ENCODE measurements at places on chromosomes 2 and 18.

- DNase-seq = no peak
Measured at GRCh38 chr2:128603411-128603924, 284.8 kb upstream of the HS6ST1 start.

GRCh38 chr2:234211797-234212196 is 161.3 kb downstream of the SPP2 start:
- DNase-seq = no peak

GRCh38 chr2:183148955-183149354 is 24.7 kb downstream of the NUP35 start:
- peak; percentile 13 for DNase-seq

DNA sequence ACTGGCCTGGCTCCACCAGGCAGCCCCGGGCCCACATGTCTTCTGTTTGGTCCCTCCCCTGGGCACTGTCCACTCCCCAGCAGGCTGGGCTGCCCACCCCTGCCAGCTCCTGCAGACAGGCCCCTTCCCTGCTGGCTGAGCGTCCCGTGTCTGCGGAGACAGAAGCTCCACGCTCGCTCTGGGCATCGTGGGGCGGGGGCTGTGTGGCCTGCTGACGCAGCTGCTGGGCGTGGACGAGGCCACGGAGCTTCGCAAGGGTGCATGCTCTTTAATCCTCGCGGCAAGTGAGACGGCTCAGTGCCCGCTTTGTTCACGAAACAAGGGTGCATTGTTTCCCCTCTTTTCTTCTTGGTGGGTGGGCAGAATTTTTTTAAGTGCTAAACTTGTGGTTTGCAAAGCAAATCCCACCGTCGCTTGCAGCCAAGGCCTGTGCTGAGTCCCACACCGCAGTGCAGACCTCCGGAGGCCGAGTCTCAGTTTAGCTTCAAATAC is 132.8 kb upstream of the CTDP1 start:
- no peak for DNase-seq

DNA sequence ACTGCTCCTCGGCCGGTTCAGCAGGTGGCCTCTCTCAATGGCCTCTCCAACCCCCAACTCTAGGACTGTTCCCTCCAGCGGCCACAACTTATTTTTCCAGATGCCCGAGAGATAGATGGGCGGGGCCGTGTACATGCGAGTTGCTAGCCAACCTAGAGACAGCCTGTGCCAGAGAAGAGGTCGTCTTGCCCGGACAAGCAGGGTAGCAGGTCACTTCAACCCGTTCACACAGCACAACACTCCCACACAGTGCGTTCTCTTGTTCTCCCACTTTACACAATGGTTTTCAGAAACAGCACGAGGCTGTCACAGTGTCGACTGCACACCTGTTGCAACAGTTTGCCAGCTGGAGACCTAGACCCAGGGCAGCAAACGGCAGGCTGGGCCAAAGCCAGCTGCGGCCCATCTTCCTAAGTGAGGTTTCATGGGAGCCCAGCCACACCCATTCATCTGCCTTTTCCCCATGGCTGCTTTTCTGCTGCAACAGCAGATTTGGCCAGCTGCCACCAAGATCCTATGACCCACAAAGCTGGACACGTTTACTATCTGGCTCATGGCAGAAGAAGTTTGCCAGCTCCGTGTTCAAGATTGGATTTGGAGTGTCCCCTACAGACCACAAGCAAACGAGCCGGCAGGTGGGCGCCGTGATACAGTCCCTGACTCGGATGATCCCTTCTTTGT is 7.3 kb upstream of the PRLH start:
- DNase-seq = peak; percentile 78

- no peak for DNase-seq
Measured at GRCh38 chr2:130726614-130727180, 2.2 kb upstream of the GPR148 start.

GRCh38 chr18:10437837-10438236 is 16.6 kb upstream of the APCDD1 start:
- peak; percentile 20 for DNase-seq

DNA sequence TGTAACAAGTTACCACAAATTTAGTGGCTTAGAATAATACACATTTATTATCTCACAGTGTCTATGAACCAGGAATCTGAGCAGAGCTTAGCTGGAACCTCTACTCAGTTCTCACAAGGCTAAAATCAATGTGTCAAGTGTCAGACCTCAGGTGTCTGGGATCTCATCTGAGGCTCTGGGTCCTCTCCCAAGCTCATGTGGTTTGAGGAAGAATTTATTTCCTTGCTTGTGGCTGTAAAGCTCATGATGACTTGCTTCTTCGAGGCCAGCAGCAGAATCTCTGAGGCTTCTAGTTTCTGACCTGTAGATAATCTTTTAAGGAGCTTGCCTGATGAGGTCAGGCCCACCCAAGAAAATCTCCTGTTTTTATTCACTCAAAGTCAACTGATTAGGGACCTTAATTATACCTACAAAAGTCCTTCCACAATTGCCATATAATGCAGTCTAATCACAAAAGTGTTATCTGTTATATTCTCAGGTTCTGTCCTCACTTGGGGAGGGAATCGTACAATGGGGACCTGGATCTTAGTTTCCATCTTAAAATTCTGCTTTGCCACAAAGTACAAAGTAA is 14.3 kb downstream of the NCKAP5 start:
- no peak for DNase-seq

DNA sequence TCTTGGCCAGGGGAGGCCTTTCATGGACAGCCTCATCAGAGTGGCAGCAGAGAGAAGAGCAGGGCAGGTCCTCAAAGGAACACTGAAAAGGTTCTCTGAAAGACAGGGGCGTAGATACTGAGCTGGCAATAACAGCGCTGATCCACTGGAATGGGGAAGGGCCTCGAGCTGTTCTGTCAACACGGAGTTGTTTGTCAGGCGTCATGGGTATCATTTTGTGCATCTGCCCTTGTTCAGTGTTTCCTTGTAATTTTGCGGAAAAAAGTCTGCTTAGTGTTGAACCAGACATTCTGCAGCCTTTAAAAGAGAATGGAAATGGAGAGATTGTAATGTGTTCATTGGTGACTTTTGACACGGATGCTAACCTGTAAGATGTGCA is 21.5 kb downstream of the AGAP1 start:
- no peak for DNase-seq

- DNase-seq = no peak
Measured at GRCh38 chr18:54911551-54911950, 47.7 kb downstream of the CCDC68 start.

- no peak for DNase-seq
Measured at GRCh38 chr2:168179592-168179991, 67.8 kb downstream of the STK39 start.

GRCh38 chr2:27117995-27118524 is 868 bp downstream of the CGREF1 start:
- no peak for DNase-seq

GRCh38 chr2:19857806-19858205 is 44.0 kb downstream of the TTC32 start:
- DNase-seq = no peak

DNA sequence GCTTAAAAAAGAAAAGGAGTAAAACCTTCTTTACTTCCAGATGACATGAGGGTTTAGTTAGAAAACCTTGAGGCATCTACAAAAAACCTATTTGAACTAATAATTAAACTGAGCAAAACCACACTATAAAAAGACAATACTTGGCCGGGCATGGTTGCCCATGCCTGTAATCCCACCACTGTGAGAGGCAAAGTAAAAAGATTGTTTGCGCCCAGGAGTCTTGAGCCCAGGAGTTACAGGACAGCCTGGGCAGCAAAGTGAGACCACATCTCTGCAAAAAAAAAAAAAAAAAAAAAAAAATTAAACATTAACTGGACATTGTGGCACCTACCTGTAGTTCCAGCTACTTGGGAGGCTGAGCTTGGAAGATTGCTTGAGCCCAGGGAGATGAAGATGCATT is 502.8 kb upstream of the LRRTM4 start:
- peak; percentile 91 for DNase-seq

- no peak for DNase-seq
Measured at GRCh38 chr2:229153267-229153666, 117.8 kb downstream of the PID1 start.

GRCh38 chr18:35835833-35836232 is 136.6 kb upstream of the RMP24 start:
- no peak for DNase-seq

- no peak for DNase-seq
Measured at GRCh38 chr2:122523143-122523542, 767.7 kb downstream of the TSN start.

GRCh38 chr18:73245345-73245744 is 377.6 kb upstream of the NETO1 start:
- no peak for DNase-seq

- no peak for DNase-seq
Measured at GRCh38 chr2:67945056-67945455, 117.7 kb downstream of the C1D start.

DNA sequence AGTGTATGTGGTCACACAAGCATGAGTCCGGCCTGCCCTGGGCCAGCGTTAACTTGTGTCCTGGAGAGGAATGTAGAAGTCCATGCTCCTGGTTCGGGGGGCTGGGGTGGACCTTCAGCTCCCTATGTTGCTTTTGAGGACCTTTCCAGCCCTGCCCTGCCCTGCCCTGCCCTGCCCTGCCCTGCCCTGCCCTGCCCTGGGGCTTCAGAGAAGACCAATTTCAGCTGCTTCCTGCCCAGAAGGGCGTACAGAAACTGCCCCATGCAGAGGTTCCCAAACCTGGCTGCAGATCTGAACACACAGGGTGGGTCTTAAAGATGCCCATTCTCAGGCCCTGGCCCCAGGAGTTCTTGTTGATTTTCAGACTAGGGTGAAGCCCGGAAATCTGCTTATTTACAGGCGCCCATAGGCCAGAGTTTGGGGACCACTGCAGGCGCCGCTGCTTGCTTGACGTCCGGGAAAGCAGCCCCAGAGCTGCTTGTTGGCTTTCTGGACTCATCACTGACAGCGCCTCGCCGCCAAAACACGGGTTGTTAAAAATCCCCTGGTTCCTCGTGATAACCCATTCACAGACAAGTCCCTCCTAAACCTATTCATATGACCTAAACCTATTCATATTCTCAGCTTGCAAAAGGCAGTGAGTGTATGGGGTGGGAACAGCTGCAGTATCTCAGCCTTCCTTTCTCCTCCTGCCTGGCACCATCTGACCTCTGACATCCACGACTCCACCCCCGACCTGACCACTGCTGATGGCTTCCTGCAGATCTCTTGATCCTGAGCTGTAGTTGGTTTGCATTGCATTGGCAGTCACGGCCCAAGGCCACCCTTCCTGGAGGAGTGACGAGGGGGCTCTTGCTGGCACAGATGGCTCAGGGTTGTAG is 198.3 kb downstream of the GLI2 start:
- DNase-seq = no peak

- no peak for DNase-seq
Measured at GRCh38 chr2:241678784-241679540, 7.7 kb downstream of the DTYMK start.

DNA sequence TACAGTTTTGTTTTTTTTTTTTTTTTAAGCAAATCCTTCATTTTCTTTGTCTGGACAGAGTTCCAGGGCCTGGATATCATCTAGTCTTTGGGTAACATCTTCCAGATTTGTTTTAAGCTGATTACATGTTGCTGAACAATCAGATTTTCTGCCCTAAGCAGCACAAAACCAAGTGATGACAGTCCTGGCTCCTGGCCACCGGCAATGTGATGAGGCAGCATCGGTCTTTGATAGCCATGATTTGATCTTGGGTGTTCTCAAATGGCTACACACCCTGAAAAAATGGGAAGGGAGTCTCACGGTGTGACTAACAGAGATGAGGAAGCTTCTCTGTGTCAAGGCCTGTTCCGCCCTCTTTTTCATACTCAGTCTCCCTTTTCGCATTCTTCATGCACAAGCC is 708.6 kb upstream of the ZEB2 start:
- DNase-seq = no peak

DNA sequence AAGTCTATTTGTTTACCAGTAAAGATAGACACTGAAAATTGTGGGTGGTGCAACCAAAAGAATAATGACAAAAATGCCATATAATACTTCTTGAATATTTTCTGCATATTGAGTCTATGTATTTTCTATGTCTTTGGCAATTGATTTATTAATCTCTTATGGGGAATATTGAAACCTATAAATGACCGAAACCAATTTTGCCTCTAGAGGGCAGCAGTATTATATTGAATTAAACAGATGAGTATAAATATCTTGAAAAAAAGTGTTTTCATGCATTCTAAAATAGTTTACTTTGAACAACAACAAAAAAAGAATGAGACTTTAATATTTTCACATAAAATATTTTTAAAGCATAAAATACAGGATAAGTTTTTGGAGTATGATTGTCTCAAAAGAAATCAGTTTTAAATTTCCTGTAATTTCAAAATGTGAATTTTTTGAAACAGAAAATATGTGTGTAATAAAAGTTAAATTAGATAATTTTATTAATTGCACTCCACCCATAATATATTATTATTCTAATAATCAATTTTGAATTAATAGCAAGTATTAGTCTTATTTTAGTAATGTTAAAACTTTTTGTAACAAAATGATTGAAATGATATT is 49.9 kb upstream of the CALCRL start:
- DNase-seq = peak; percentile 20

- DNase-seq = no peak
Measured at GRCh38 chr18:76892832-76893231, 70.5 kb downstream of the ZNF236 start.

DNA sequence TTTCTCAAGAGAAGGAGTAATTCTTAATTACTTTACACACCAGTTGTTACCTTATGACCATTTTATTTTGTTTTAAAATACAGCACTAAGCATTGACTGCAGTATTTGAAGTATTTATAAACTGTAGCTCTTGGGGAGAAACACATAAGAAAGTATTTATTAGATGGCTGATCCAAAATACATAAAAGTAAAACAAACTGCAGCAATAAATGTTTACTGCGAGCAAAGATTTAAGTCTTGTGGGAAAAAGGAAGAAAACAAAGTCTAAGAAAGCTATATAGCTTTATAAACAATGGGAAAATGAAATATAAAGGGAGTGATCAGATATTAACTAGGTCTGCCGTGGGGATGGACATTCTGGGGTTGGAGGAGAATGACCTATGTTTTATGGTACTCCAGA is 347.2 kb upstream of the ZC3H15 start:
- DNase-seq = no peak

- peak; percentile 79 for DNase-seq
Measured at GRCh38 chr2:151922845-151923666, 94.8 kb upstream of the ARL5A start.

- DNase-seq = no peak
Measured at GRCh38 chr2:60678551-60678950, 77.5 kb upstream of the PAPOLG start.

DNA sequence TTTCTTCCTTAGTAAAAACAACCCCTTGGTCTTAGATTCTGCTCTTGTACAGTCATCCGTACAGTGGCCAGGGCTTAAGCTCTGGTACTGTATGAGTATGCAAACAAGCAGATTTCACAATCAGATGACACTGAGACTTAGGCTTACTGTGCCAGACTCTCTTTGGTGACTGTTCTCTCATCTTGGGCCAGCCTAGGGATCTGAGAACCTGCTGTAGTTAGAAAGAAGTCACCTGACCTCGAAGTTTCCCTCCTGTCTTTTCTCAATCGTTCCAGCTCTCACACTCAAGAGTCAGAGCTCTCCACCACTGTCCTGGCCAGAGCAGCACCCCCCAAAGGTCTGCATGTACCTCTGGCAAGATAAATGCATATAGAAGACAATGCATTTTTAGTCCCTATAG is 63.2 kb downstream of the ZEB2 start:
- peak; percentile 90 for DNase-seq
